Esophagus squamous epithelium (tissue), 5 donors: ENCODE measurements at places on chromosomes 7 and 10.

- no peak for DNase-seq
Measured at GRCh38 chr10:71998840-71999194, 34.6 kb downstream of the CHST3 start.

GRCh38 chr7:127768241-127768640 lies 116.2 kb downstream of the SND1 start:
- DNase-seq: no peak

DNA sequence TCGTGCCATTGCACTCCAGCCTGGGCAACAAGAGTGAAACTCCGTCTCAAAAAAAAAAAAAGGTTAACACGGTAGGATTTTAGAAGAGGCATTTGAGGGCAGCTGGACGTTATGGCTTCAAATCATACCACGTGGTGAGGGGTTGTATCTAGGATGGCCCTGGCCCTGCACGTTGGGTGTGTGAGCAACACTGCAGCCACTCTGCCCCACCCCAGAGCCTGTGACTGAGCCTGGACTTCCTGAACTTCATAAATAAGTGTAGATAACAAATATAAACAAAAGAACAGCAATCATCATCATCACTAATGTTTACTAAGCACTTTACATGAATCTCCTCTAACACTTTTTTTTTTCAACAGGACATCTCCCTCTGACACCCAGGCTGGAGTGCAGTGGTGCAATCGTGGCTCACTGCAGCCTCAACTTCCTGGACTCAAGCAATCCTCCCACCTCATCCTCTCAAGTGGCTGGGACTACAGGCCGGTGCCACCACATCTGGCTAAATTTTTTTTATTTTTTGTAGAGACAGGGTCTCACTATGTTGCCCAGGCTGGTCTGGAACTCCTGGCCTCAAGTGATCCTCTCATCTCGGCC lies 169.5 kb upstream of the FRMD4A start:
- DNase-seq: no peak

DNA sequence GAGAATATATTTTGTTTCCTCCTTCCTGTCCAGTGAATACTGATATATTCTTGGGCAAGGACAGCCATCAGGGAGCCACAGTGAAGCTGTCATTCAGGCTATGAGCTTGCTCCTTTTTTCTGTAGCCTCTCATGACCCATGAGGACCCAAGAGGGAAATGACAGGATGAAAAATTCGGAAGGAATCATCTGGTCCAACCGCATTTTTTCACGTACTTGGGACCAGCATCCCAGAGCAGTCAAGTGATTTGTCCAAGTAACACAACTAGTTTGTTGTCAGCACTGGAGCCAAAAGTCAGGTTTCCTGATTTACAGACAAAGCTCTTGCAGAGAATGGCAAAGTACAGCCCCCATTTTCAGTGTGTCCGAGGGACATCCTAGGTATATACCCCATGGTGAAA lies 47.2 kb upstream of the AGBL3 start:
- DNase-seq: no peak

DNA sequence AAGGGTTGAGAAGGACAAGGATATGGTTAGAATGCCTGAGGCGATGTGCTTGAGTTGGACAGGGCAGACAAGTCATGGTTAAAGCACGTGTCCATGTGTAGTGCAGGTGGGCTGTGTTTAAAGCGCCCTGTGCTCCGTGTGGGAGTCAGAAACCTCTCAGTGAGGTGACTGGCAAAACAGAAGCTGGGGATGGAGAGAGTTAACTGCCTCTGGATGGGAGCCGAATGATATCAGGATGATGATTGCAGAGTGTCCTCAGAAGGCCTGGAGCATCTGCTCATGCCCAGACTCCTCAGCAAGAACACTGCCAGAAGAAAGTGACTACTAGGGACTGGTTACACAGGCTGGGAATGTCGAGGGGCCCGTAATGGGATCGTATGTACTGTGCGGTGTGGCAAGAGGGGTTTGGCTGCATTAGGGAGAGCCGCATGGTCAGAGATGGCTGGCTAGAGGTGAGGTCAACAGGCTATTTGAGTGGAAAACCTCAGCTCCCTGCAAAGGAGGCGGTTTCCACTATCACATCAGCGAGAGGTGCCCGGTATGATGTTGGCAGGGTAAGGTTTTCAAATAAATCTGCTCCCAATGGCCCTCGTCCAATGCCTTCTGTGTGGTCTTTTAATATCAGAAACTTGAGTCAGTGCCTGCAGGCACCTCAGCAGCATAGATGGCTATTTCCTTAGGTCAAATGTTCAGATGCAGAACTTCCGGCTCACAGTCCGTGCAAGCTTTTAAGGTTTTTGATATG lies 26.1 kb upstream of the MRC1 start:
- DNase-seq: no peak

- DNase-seq: no peak
Measured at GRCh38 chr10:90915766-90916075, 5.2 kb downstream of the ANKRD1 start.

DNA sequence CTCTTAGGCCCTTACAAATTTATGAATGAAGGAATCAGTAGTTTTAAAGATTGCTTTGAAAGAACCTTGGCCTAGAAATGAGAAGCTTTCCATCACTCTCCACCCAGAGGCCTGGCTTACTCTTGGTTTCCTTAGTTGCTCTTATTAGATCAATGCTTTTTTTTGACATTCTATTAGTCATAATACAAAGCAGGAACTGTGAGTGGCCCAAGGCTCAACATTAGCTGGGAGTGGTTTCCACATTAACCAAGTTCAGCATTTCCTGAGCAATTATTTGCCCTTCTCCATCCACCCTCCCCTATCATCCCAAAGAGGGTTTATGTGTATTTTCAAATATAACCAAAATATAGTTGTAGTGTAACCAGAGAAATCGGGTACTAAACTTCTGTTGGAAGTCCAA lies 103.4 kb upstream of the FAM204A start:
- DNase-seq: no peak

- no peak for DNase-seq
Measured at GRCh38 chr7:17661982-17662585, 278.2 kb downstream of the SNX13 start.

DNA sequence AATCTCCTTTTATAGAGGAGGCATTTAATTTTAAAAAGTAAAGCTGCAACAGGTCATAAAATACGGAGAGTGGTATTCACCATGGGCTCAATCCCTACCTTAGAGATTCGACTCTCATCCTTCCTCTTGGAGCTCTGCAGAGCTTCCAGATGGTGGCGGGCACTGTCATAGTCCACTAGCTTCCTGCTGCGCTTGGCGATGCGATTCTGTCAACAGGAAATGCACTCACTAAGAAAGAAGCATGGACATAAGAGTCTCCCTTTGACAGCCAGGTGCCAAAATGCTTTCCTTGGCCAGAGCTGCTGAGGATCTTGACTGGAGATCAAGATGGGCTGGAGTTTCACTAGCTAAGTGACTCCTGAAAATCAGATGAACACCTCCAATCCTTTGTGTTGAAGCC lies 154.4 kb downstream of the AMPH start:
- no peak for DNase-seq

GRCh38 chr7:53218730-53219504 lies 183.5 kb downstream of the POM121L12 start:
- DNase-seq: no peak

DNA sequence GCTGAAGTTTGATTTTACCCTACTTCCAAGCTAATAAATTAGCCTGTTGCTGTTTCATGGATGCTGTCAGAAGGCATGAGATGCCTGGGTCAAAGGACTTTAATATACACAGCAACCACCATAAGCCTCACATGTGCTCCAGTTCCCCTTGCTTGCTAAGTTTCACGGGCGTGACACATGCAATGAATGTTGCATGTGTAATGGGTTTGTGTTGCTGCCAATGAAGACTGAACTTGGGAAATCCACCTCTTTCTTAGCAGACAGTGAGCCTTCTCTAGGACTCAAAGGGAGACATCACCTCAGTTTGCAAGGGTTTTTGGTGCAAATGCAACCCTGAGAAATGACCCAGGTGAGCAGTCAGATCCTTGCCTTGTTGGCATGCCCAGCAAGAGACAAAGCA lies 505.5 kb upstream of the PODXL start:
- no peak for DNase-seq

DNA sequence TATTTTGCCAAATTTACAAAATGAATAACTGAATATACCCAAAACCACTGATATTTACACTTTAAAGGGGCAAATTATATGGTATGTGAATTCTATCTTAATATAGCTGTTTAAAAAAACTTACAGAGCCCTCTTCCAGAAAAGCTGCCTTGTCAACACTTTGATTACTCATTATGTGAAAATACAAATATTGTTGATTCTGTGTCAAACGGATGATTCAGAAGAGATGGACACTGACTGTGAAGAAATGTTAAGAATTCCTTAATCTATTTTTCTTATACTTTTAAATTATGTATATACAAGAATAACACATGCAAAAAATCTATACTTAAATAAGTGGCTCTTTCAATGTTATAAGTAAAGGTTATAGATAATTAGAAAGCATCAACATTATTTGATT lies 41.5 kb downstream of the SMURF1 start:
- DNase-seq: no peak

DNA sequence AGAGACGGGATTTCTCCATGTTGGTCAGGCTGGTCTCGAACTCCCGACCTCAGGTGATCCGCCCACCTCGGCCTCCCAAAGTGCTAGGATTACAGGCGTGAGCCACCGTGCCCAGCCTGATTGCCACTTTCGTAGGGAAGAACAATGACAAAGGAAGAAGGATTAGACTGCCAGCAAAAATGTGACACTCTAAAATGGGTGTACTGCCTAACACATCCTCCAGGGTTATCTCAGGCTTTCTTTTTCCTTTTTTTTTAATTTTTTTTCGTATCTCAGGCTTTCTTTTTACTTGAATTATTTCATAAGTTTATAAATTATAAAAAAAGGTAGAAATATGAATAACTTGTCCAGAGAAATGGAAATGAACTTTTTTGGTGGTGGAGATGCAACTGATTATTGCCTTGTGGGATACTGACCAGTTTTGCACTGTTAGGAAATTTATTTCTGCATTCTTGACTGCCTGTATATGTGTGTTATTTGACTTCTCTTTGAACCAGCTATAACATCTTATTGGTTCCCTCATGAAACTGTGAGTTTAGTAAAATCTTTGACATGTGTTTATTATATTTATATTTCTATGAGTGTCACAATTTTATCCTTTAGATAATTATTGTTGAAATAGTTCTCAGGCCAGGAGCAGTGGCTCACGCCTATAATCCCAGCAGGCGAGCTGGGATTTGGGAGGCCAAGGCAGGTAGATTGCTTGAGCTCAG lies 56.8 kb downstream of the XRCC2 start:
- no peak for DNase-seq
